ENCODE measurements at places on chromosomes 11 and 22. TPM values are rescaled to one million over a fixed set of nuclear protein-coding genes. Genes with fewer than 3 reads are reported as not detected.

SCUBE2 gene
- total RNA-seq, result 3.1 TPM

INSC gene
- not detected for total RNA-seq

SLC22A12 gene
- not detected for total RNA-seq

KIRREL3 gene
- total RNA-seq, result not detected

PAX6 gene
- total RNA-seq, result not detected

NCAPH2 gene
- total RNA-seq, result 59.1 TPM

DNA sequence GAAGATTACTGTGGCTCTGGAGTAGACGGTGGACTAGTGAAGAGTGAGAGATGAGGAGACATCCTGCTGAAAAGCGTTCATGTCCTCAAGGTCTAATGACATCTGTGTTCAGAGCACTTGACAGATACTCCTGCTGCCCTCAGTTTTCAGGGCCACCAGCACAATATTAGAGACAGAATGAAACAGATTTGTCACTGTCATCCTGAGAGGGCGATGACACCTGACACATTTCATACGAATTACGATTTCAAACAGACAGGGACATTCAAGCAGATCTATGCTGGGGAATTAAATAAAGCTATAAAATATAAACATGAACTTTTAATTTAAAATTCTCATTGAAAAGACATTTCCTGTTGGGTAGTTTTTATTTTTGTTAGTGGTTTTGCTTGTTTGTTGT is 29.1 kb downstream of the SVIP start:
- no peaks in the 10 kb centered on the region for H3K27me3 ChIP-seq
- no peak overlapping the region for H3K27ac ChIP-seq
- H3K4me3 ChIP-seq, result no peak overlapping the region
- no peaks in the 10 kb centered on the region for H3K4me1 ChIP-seq
- no peaks in the 10 kb centered on the region for H3K36me3 ChIP-seq
- no peak for DNase-seq

DNA sequence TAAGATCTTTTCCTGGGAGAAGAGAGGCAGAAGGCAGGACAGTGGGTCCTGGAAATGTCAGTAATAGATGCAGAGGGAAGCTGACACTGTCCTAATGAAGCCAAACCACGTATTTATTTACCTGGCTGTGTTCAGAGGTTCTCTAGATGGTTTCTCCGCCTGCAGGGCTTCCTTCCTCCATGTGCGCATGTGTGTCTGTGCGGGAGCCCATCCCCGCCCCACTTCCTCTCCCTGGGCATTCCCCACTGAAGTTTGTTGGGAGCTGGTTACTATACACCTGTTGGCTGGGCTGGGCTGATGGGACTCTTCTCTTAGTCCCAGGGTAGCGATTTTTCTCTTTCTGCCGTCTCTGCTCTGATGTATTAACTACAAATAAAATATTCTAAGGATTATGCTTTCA is 204.9 kb upstream of the TBCEL start:
- no peak overlapping the region for H3K27ac ChIP-seq
- H3K4me3 ChIP-seq, result no peak overlapping the region
- H3K27me3 ChIP-seq, result no peaks in the 10 kb centered on the region
- H3K4me1 ChIP-seq, result no peaks in the 10 kb centered on the region
- no peak for DNase-seq
- no peaks in the 10 kb centered on the region for H3K36me3 ChIP-seq

DNA sequence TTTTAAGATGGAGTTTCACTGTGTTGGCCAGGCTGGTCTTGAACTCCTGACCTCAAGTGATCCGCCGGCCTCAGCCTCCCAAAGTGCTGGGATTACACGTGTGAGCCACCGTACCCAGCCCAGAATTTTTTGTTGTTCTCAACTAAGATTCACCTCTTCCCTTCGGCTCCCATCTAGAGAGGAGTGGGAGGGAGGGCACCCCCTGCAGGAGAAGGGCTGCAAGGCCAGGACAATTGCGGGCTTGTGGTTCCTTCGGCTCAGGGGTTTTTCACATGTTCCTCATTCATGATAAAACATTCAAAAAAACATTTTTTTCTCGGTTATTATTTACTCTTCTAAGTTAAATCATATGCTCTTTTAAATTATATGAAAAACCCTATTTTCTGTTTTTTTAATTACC is 201.1 kb upstream of the LRRC4C start:
- no peaks in the 10 kb centered on the region for H3K4me1 ChIP-seq
- H3K27me3 ChIP-seq, result no peaks in the 10 kb centered on the region
- no peak overlapping the region for H3K4me3 ChIP-seq
- no peak for DNase-seq

DNA sequence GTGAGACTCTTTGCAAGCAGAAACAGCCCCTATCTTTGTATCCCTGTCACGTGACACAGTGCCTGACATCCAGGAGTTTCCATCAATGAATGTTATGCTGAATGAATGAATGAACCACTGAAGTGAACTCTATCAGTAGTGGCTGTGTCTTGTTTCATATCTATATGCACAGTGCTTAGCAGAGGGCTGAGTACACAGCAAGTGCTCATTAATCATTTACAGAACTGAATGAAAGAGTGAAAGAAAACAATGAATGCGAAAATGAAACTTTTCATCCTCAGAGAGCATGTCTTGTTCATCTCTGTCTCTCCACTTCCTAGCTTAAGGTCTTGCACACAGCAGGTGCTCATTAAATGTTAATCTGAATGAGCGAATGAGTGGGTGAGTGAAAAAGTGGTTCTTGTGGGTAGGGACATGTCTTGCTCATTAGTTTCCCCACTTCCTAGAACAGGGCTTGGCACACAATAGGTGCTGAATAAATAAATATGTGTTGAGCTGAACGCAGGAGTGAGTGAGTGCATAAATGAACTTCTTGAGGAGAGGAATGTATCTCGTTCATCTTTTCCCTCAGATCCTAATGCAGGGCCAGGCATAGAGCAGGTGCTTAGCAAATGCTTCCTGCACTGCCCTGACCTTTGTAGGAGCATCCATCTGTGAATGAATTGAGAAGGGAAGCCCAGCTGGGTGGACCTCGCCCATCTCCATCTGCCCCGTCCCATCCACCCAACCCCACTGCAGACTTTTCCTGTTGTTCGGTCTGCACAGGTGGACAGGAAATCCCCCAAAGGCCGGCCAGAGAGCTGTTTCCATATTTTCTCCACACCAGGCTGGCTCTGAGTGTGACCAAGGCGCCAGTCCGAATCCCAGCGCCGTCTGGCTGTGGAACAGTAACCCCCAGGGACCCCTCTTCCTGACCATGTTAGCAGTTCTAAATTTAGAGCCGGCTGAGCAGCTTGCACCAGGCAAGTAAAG is 113.4 kb upstream of the CRYBB3 start:
- no peak overlapping the region for H3K27ac ChIP-seq
- H3K4me1 ChIP-seq, result no peaks in the 10 kb centered on the region
- peak; percentile 29 for DNase-seq
- H3K27me3 ChIP-seq, result no peaks in the 10 kb centered on the region
- H3K36me3 ChIP-seq, result no peaks in the 10 kb centered on the region
- no peak overlapping the region for H3K4me3 ChIP-seq

DNA sequence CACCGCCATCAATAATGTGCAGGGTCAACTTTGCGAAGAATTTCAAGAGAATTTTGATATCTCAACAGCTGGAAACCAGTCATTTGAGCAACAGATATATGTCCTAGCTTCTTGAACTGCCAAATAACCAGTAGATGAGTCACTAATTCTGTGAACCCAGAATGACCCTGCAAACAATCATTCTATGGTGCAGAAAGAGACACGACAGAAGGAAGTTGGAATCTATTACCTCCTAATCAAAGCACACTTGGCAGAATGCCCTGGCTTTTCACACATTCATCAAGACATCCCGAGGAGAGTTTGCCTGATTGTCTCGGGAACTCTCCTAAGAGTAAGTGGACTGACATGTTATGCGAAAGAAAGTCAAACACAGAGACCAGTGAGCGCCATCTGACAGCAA is 621.1 kb downstream of the OPCML start:
- H3K4me3 ChIP-seq, result no peak overlapping the region
- H3K27me3 ChIP-seq, result no peaks in the 10 kb centered on the region

DNA sequence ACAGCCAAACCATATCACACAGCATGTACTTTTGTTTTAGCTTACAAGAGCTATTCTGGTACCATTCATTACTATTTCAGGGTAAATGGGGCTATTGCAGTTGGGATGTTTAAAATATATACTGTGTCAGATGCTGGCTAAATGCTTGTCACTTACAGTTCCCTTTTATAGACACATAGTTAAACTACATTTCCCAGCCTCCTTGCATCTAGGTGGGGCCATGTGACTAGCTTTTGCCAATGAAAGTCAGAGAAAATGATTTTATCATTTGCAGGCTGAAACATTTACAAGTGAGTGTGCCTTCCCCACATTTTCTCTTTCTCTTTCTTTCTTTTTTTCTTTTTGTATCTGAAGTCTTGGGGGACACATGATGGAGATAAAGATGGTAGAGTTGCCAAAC is 7.8 kb upstream of the IFTAP start:
- H3K36me3 ChIP-seq, result no peaks in the 10 kb centered on the region
- H3K27me3 ChIP-seq, result peaks cover 6% of the 10 kb centered on the region
- no peaks in the 10 kb centered on the region for H3K4me1 ChIP-seq
